ENCODE measurements at places on chromosomes 5 and 9. TPM values are rescaled to one million over a fixed set of nuclear protein-coding genes. Genes with fewer than 3 reads are reported as not detected.

- peak; percentile 6 for DNase-seq
These were observed 68.4 kb downstream of the GAPVD1 start for GRCh38 chr9:125329978-125330377.

The BARHL1 gene
- polyA plus RNA-seq = not detected

The IFNA21 gene
- polyA plus RNA-seq = not detected

The MCIDAS gene
- not detected for polyA plus RNA-seq

The GABRA1 gene
- polyA plus RNA-seq = not detected

- no peak for DNase-seq
These were observed 2.5 kb upstream of the PRKACG start for GRCh38 chr9:69016191-69017096.
